ENCODE measurements at places on chromosomes 6 and 20. TPM values are rescaled to one million over a fixed set of nuclear protein-coding genes. Genes with fewer than 3 reads are reported as not detected.

The MAN1A1 gene
- total RNA-seq, result 4.9 TPM

The HLA-DMB gene
- total RNA-seq, result 6.0 TPM

GRCh38 chr20:48329676-48330664, 497.8 kb downstream of the PREX1 start:
- no peak for DNase-seq

DNA sequence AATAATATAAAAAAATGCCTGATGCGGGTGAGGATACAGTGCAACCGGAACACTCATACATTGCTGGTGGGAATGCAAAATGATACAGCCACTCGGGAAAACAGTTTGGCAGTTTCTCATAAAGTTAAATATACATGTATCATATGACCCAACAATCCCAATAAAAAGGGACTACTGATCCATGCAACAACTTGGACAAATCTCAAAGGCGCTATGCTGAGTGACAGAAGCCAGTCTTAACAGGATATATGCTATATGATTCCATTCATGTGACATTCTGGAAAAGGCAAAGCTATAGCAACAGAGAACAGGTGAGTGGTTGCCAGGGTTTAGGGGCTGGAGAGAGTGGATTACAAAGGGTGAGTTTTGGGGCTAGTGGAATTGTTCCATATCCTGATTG, 170.2 kb upstream of the MLN start:
- DNase-seq, result no peak

DNA sequence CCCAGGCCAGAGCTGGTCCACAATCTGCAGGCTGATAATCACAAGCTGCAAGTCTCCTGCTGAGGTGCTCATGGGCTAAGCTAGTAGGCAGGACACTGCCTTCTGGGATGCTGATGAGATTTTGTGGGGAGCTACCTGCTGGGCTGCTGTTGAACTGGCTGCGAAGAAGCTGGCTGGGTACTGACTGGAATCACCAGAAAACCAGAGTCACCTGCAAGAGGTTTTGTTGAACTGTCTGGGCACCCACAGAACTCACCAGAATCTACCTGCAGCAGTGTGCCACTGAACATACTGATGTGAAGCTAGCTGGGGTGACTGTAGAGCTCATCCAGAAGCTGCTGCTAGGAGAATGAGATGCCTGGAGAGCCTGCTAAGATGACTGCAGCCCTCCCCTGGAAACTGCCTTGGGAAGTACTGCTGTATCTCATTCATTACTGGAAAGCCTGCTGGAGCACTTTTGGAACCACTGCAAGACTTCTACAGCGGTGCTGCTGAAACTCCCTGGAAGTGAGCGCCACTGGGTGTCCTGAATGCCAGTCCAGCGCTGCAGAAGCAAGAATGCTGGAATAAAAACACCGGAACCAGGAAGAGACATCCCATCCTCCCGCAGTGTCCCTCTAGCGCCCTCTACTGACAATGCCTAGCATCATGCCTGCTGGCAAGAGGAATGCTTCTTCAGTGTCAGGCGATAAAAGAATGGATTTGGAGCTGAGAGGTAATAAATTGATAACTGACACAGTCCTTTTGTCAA, 64.9 kb upstream of the ARHGAP18 start:
- DNase-seq, result peak; percentile 26

DNA sequence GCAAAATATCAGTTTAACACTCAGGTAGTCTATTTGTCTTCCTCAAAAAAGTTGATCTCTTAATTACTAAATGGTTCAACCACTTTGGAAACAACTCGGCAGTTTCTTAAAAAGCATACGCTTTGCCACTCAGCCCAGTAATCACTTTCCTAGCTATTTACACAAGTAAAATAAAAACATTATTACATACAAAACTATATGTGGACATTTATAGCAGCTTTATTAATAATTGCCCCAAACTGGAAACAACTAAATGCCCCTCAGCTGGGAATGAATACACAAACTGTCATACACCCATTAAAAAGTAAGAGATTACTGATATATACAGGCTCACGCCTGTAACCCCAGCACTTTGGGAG, 7.4 kb downstream of the EEF1A1 start:
- no peak for DNase-seq

DNA sequence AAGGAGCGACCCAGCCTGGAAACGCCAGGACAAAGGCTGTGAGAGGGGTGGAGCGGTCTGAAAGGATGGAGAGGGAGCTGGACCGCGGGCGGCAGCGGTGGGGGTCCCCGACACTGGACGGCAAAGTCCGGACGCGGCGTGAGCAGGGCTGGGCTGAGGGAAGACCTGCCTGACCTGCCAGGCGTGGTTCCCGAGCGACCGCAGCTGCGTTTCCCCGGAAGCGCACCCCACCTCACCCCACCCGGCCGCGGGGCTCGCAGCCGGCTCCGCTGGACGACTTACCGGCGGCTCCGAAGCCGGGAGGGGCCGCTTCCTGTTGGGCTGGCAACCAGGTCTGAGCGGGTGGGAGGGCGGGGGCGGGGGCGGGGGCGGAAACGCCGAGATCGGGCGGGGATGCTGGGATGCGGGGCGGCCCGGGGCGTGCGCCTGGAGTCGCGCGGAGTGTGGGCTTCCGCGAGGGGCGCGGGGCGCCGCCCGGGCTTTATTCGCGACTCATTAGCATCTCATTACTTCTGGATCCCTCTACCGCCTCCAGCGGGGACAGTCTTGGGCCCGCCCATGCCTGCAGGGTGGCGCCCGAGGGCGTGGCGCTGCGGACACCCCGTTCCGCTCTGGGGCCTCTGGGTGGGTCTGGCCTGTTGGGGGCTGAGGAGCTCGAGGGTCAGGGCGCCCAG, at the start of gene MICAL1:
Gene MICAL1, minus strand, starts transcription at position 336 of the 674 bp plus-strand sequence. CDS start 1,576 bp downstream, outside the sequence.
- peak; percentile 45 for DNase-seq

All from CD4-positive, alpha-beta T cell (primary cell).